PC-9 (cell line): ENCODE measurements at places on chromosomes 12 and 14.
A peak's percentile ranks its signal among the peaks of the same experiment; 100 is the strongest.

DNA sequence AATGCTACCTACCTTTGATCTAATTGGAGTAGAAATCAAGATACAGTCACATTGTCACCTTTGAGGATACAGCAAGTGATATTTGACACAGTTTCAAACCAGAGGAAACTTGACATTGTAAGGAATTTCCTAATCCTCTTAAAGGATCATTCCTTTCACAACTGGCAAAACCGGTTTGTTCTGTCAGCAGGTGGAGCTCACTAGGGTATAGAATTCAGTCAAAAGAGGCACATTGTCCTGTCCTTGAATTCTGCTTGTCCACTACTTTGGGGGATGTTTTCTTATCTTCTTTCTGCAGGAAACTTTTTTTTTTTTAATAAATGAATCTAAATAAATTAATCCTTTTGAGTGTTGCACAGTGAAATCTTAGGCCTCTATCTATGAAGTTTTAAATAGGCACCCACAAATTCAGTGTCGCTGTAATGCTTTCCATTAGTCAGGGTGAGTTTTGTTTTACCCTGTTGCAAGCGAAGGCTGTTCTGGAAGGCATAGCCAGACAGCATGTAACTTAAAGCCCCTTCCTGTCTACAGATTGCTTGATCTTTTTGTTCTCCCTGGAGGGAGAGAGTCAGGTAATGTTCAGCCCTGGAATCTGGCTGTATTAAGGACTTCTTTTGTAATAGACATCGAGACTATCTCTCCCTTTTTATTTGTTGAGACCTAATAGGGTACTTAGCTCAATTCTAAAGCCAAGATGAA is 285.0 kb upstream of the RGS6 start:
- DNase-seq, result peak; percentile 91

DNA sequence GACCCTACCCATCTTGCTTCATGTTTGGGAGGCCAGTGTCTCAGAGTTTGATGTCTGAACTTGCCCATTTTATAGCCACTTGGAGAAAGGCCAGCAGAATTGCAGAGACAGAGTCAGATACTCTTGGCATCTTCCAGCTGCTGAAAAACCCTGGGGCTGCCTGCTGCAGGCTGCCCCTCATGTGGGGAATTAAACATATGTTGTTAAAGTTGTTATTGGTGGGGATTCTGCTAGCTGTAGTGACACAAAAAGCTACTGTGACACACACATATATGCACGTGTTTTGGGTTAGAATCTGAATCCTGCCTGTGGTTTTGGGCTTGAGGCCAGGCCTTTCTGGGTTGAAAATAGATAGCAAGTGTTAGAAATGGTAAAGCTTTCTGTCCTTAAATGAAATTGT is 1288.4 kb downstream of the AACS start:
- DNase-seq, result no peak

DNA sequence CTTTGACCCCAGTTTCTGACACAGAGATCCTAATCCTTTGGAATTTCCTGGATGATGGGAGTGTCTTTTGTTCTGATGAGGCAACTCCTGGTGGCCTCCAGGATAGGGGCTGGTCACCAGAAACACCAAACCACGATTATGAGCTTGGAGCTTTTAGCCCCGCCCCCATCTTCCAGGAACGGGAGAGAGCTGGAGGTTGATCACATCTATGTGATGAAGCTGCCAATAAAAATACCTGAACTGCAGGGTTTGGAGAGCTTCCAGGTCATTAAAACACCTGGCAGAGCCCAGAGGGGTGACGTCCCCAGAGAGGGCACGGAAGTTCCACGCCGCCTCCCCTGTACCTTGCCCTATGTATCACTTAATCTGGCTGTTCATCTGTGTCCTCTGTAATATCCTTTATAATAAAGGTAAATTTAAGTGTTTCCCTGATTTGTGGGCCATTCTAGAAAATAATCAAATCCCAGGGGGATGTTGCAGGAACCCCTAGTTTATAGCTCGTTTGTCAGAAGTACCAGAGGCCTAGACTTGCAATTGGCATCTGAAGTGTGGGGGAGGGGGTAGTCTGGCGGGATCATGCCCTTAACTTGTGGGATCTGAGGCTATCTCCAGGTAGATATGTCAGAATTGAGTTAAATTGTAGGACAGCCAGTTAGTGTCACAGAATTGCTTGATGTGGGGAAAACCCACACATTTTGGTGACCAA is 21.2 kb downstream of the APPL2 start:
- peak; percentile 71 for DNase-seq

- DNase-seq, result no peak
These were observed 399.4 kb upstream of the RGS6 start for GRCh38 chr14:71532790-71533189.

DNA sequence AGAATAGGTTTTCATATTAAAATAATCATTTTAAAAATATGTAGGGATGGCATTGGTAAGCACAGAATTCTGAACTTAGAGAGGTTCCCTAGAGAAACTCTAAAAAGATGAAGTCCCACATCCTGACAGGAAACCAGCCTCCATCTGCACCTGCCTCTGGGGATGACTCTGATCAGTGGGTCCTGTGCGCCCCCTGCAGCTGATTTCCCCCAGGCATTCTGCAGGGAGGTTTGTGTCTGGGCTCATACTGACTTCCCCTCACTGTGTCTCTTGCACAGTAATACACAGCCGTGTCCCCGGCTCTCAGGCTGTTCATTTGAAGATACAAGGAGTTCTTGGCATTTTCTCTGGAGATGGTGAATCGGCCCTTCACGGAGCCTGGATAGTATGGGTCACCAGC is 602.9 kb downstream of the TMEM121 start:
- DNase-seq, result no peak

DNA sequence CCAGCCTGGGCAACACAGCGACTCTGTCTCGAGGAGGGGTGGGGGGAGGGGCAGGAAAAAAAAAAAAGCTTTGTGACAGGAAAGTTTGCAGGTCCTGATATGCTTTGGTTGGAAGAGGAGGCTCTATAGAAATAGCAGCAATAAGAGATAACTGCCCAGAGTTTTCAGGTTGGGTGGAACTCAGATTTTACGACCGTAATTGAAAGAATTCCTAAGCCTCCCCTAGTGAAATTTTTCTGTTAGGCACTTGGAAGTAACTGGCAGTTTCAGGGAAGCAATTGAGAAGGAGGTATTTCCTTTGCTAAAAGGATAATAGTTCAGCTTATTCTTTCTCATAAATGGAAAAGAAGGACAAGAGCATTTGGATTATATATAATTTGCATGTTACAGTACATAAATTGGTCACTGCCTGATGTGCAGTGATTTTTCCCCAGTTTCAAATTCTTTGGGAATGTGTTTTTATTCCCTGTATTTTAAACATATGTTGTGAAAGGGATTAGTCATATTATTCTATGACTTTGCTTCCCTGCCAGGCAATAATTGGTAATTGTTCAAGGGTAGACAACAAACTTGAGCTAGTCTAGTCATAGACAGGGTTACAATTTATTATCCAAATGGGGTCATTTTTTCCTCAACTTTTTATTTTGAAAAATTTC is 452.8 kb downstream of the AEBP2 start:
- no peak for DNase-seq

DNA sequence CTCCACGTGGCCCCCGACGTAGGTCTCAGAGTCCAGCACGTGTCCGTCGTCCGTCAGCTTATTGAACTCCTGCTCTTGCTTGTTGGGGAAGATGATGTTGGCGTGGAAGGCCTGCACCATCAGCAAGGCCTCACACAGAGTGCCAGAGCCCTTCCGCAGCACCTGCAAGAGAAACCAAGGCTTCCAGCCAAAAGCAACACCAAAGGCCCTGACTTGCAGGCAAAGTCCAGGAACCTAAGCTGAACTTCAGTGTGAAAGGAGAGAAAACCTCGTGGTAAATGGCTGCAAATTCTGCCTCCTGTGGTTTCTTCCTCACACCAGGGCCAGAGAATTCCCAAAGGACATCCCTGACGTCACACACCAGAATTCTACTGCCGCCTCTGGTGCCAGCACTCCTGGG is 14.5 kb downstream of the POLE start:
- DNase-seq, result no peak

- no peak for DNase-seq
These were observed 861 bp upstream of the MDGA2 start for GRCh38 chr14:47676315-47676617.

GRCh38 chr12:104494137-104494792 is 37.5 kb downstream of the CHST11 start:
- no peak for DNase-seq

DNA sequence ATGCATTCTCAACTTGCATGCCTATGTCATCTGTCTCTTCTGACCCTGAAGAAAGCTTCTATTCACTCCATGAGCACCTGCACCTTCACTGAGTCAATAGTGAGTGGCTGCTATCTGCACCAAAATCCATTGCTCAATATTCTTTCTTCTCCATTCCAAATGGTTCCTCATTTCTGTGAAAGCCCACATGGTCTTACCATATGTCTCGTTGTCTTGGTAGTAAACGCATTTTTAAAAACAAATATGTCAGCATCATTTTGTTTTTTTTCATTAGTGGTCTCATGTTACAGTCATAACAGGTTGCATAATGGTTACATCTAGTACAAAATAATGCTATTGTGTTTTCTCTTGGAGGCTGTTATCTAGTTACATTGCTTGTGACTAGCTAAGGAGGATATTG is 106.9 kb upstream of the CPM start:
- DNase-seq, result no peak

DNA sequence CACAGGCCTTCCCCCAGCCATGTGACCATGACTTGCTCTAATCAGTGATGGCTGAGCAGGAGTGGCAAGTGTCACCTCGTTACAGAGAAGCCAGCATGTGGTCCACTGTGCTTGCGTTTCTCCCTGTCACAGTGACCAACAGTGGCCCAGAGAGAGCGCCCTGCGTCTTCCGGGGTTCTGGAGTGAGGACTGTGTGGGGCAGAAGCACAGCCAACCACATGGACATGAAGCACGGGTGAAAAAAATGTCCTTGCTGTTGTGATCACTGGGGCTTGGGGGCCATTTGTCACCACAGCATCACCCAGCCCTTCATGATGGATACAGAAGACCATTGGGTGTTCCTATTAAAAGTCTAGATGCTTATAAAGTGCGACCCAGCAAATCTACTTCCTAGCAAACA is 174.6 kb upstream of the C14orf180 start:
- no peak for DNase-seq

DNA sequence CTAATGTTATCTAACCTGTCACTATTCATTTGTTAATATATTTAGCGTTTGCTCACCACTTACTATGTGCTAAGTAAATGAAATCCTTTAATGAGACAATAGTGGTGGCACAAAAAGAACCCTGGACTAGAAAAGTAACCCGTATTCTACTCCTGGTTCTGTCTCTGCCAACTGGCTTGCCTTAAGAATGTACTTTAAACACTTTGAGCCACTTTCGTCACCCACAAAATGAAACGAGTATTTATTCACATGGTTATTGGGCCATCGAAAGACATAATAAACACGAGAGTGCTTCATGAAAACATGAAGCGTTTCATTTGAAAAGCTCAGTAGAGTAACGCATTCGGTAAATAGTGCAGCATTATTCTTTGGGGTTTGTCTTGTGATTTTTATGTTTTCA is 254.7 kb downstream of the EGLN3 start:
- DNase-seq, result no peak

GRCh38 chr12:121218588-121219352 is 8.8 kb downstream of the P2RX4 start:
- no peak for DNase-seq

DNA sequence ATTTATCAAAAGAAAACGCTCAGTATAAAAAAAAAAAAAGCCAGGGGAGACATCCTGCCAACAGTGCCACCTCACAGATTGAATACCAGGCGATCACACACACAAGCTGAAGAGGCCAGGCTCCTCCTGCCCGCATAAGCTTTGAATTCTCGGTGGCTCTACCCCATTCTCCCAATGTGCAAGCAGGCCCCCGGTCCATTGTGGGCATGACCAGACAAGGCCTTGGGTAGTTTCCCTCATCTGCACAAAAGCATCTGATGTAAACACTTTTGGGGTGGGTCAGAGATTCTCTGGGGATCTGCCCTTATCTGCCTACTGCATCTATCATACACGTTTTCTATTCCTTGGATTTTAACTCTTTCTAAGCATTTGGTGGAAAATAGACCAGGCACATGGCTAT is 16.2 kb downstream of the KLRF2 start:
- no peak for DNase-seq

GRCh38 chr12:57154076-57154475 is 6.7 kb upstream of the LRP1-AS start:
- no peak for DNase-seq

DNA sequence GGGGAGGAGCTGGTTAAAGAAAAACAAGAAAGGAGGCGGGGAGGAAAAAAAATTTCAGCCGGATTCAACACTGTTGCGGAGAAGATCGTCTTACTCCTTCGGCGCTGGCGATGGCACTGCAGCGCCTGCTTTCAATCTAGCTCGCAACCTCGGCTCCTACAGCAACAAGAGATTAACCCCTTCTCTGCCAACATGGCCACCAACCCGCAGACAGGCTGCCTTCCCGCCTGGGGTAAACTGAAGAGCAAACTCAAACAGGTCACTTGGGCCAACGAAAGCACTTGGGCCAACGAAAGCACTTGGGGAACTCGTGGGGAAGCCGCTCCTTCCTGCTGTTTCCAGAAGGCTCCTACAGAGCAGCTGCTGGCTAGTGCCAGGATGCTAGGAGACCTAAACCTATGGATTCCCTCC is 73.7 kb downstream of the CIT start:
- no peak for DNase-seq

- no peak for DNase-seq
These were observed 240.6 kb downstream of the SLC25A21 start for GRCh38 chr14:36931791-36932190.

GRCh38 chr12:131137836-131138637 is 184.3 kb downstream of the ADGRD1 start:
- no peak for DNase-seq

DNA sequence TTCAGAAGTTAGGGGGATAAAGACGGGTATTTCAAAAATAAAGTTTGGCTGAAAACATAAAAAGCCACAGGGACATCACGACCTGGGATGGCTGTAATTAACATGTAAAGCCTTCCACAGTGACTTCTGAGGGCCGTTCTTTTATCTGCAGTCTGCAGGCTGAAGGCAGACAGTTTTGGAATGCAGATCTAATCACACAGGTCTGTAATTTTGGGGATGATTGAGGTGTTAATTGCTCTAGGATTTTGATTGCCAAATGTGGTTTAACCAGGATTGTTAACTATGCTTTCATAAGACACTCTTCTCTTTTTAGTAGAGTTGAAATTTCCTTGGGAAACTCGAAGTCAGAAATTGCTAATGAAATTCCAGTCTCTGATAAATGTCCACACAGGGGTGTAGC is 355.5 kb downstream of the ATP23 start:
- DNase-seq, result no peak

GRCh38 chr14:21428930-21429329 is 27.0 kb downstream of the CHD8 start:
- no peak for DNase-seq

GRCh38 chr14:24300326-24300980 is 803 bp downstream of the NOP9 start:
- DNase-seq, result no peak

DNA sequence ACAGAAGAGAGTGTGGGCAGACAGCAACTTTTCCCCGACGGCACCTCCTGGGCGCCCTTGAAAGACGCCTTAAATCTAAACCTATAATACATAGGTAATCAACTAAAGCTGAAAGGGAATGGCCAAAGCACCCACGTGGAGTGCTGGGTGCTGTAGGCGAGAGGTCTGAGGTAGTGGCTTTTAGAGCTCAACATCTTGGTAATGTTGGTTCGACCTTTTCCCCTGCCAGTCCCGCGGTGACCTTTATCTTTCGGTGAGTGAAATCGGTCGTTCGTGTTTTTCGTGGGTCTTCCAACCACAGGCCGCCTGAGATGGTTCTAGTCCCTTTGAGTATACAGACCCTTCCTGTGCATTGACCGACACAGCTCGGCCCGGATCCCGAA is 9.1 kb downstream of the OR6S1 start:
- DNase-seq, result no peak
